Right ventricle myocardium inferior (tissue), 1 donor: ENCODE measurements at places on chromosomes 13 and 19. TPM values are rescaled to one million over a fixed set of nuclear protein-coding genes. Genes with fewer than 3 reads are reported as not detected.

The WIZ gene
- 31.3 TPM for total RNA-seq

DNA sequence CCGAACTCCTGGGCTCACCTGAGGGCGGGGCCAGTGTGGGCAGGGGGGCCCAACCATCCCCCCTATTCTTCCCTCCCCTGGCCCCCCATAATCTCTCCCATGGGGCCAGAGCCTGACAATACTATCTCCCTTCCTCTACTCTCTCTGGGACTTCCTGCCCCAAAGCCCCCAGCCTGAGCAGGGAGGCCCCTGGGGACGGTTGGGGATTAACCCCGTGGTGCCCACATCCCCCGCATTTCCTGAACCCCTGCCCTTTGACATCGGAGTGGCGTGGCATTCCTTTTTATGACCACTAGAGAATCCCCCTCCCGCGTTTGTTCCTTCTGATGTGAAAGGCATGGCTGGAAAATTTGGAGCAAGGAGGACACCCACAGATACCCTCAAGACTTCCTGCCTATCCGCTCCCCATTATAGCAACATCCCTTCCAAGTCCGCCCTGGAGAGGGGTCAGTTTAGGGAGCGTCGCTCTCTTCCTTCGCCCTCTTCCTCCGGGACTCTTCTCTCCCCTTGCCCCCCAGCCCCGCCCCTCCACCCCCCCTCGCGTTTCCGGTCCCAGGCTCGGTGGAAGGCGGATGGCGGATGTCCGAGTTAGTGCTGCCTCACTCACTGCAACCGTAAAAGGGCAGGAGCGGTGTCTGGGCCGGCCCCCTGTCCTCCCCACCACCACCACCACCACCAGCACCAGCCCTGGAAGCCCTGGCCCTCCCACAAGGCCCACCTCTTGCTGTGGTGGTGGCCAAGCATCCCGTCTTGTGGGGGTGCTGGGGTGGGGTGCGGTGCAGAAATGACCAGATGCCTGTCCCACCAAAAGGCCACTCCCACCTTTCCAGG is 1.8 kb downstream of the VASP start:
- peak; percentile 91 for DNase-seq

DNA sequence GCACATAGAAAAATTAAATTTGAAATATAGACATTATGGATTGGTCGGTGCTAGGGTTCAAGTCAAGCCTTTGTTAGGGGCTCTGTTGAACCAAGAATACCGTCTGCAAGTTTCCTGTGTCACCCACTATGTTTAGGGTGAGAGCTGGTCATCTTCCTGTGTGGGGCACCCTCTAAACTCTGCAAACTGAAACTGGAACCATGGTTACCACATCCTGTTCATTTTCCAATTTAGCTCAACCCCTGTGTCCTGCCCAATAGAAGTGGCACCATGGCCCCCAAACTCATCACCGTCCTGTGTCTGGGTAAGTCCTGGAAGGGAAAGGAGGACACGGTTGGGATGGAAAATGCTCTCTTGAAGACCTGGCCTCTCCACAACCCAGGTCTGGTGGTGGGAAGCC is 29.9 kb downstream of the LAIR2 start:
- no peak for DNase-seq

DNA sequence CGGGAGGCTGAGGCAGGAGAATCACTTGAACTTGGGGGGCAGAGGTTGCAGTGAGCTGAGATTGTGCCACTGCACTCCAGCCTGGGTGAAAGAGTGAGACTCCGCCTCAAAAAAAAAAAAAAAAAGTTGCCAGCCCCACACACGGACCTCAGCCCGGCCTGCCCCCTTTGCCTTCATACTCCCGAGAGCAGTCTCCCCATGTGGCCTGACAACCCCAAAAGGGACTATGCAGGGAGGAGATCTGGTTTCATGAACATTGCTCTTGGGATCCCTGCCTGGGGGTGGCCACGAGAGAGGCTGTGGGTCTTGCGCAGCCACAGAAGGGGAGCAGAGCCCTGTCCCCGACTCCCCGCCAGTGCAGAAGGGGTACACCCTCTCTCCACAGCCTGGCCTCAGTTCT is 30.9 kb upstream of the ADGRE5 start:
- no peak for DNase-seq

GRCh38 chr19:41325947-41326706 is 16.2 kb downstream of the CCDC97 start:
- peak; percentile 84 for DNase-seq

GRCh38 chr13:112842343-112842856 is 126.6 kb upstream of the MCF2L start:
- DNase-seq = peak; percentile 78

- DNase-seq = no peak
Measured at GRCh38 chr13:45195421-45195820, 5.4 kb downstream of the KCTD4 start.

DNA sequence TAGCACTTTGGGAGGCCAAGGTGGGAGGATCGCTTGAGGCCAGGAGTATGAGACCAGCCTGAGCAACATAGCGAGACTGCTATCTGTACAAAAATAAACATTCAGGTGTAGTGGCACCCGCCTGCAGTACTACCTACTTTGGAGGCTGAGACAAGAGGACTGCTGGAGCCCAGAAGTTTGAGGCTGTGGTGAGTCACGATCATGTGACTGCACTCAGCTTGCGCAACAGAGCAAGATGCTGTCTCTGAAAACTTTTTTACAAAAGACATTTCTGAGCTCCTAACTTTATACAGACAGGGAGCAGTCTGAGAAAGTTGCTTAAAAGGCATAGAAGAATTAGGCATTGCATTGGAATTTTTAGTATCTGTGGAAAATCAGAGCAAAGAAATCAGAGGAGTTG is 10.4 kb upstream of the TBC1D4 start:
- DNase-seq = no peak
